Jurkat, Clone E6-1 (cell line): ENCODE measurements at places on chromosomes 7 and 10.

- DNase-seq: no peak
Observed at GRCh38 chr7:153524070-153524601, 528.1 kb upstream of the DPP6 start.

DNA sequence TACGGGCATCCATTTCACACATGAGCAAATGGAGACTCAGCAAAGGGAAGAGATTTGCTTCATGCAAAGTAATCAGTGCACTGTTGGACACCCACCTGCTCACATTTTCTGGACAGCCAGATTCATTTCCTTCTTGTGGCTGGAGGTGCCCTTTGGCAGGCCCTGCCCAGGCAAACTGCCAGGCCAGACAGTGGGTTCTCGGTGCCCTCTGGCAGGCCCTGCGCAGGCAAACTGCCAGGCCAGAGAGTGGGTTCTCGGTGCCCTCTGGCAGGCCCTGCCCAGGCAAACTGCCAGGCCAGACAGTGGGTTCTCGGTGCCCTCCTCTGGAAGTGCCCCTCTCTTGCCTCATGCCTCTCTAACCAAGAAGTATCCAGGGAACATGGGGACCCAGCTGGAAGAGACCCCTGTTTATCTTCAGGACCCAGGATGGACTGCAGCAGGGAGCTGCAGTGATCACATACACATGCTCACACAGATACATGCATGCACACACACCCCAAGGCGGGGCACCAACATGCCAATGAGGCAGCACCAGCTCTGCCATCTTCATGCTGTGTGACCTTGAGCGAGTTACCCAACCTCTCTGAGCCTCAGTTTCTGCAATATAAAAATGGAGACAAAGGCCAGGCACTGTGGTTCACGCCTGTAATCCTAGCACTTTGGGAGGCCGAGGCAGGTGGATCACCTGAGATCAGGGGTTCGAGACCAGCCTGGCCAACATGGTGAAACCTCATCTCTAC is 67.1 kb downstream of the OAT start:
- no peak for DNase-seq

DNA sequence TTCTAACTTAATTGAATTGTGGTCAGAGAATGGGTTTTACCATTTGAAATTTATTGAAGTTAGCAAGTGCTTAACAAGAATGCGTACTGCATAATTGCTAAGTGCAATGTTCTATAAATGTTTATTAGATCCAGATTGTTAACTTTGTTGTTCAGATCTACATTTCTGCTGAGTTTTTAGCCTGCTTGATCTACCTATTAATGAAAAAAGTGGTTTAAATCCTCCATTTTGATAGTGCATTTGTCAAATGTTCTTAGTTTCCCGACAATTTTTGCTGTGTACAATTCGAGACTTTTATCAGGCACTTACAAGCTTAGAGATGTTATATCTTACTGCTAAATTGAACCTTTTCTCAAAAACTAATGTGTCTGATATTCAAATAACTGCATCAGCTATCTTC is 156.4 kb upstream of the ADCY1 start:
- DNase-seq: no peak

- DNase-seq: peak; percentile 41
Observed at GRCh38 chr10:88125766-88126165, 262.3 kb downstream of the PTEN start.

DNA sequence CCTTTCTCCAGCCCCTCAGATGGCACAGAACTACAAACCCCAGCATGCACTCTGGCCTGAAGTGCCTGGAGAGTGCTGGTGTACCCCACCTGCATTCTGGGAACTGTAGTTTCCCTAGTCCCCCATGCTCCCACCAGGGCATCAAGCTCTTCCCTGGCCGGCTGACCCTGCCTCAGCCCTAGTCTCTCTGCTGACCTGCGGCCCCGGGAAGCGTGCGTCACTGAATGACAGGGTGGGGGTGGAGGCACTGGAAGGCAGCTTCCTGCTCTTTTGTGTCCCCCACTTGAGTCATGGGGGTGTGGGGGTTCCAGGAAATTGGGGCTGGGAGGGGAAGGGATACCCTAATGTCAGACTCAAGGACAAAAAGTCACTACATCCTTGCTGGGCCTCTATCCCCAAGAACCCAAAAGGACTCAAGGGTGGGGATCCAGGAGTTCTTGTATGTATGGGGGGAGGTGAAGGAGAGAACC is 2.1 kb downstream of the NOS3 start:
- DNase-seq: no peak

DNA sequence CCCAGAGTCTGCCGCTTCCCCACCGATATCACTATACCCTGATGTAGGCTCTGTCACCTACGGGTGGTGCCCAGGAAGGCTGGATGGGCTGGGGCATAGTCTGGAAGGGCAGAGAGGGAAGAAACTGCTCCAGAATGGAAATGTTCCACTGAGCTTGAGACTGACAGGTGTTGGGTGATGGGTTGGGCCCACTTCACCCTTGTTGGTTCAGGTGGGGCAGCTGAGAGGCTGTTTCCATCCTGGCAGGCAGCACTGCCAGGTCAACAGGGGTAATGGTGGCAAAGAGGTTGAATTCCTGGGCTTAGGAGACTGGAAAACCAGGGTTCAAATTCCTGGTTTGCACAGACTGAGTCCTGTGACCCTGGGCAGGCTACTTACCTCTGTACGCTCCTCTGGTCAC is 28.5 kb upstream of the FRAT2 start:
- DNase-seq: no peak
